Stimulated activated effector memory CD8-positive, alpha-beta T cell treated with anti-CD3 and anti-CD28 coated beads, Interleukin-12 subunit alpha, Interleukin-12 subunit beta, amount 100 ng/mL, for 72 hours (primary cell): ENCODE measurements at places on chromosomes 1 and 21.

- DNase-seq: no peak
Observed at GRCh38 chr1:153577624-153578051, 12.0 kb upstream of the S100A2 start.

DNA sequence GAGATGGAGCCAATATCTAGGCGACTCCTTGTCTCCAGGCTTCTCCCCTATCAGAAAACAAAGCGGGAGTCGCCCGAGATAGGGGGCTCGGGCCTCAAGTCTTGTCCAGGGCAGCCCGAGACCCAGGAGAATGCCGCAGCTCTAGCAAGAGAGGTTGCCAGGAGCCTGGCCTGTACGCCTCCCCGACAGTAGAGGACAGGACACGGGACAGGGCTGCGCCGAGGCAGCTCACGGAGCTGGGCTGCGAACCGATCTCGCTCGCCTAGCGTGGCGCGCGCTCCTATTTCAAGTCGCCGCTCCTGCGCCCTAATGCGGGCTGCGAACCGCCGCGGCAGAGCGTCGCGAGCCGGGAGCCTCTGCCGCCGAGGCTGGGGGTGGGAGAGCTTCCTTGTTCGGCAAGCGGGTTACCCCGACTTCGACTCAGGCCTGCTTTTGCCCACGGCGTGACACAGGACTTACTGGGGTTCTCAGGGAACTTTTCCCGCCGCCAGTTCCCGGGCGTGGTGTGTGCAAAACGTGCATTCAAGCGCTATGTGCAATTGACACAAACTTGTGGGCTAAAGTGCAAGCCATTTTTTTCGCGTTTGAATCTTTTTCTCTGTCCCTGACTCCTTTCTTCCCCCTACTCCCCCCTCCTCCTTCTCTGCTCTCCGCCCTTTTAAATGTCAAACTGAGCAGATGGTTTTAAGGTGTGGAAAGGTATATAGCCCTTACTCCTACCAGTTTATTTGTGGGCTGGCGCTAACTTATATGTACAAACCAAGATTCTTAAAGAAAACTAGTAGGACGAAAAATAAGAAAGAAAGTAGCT, 2.4 kb upstream of the PROX1 start:
- DNase-seq: no peak

GRCh38 chr1:2528016-2528415, 1.6 kb upstream of the PANK4 start:
- DNase-seq: no peak

DNA sequence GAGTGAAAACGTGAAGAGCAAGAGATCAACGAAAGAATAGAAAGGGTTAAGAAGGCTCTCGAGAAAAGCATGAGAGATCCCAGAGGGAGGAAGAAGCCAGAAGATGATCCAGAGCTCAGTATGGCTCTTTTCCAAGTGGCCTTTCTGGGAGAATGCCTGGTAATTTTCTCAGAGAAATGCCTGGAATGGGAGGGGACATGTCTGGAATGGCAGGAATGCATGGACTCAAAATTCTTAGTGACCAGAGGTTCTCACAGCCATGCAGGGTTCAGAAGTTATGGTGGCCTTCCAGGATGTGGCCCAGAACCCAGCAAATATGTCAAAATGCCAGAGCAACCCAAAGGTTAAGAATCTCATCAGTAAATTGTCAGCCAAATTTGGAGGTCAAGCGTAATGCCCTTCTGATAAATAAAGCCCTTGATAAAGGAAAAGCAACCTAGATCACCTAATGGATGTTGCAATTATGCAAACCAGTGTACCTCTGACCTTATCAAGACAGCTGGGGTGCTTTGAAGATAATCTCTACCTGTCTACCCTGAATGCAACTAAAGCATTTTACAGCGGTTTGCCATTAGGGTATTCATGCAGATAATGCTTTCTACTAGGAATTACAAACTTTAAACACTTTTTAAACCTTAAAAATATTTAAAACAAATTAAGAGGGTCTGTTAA, 53.1 kb downstream of the NBPF6 start:
- DNase-seq: no peak

DNA sequence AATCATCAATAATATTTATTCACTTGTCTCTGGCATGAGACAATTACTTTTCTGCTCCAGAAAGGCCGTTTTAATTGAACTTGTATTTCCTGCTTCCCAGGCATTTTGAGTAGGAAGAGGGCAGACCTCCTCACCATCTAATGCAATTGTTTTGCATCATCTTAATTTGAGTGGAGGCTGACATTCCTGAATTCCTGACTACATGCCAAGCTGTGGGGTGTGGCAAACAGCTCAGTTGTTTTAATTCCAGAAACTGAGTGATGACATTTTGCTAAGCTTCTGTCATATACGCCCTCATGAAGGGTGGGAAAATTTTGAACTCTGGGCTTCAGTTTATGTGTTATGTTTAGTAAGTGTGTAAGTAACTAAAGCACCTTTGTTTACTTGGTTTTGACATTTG, 125.4 kb upstream of the USP25 start:
- DNase-seq: no peak

GRCh38 chr1:107141491-107142126, 770 bp downstream of the NTNG1 start:
- no peak for DNase-seq

- DNase-seq: no peak
Observed at GRCh38 chr1:209433649-209434031, 149.9 kb upstream of the CAMK1G start.

DNA sequence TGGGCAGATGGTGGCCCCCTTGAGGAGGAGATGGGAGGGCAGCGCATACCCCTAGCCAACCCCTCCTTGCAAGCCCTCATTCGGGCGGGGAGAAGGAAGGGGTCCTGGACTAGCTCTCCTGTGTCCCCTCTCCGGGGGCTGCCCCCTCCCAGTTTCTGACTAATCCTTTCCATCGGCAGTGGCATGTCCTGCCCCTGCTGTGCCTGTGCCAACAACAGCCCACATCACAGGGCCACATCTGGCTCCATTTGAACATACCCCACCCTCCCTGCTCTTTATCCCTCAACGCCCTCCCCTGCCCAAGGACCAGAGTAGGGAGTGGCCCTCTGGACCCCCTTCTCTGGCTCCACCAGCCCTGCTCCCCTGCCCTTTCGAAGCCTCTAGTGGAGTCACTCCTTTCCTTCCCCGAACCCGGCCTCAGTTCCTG, 11.0 kb upstream of the LMNA start:
- DNase-seq: no peak

DNA sequence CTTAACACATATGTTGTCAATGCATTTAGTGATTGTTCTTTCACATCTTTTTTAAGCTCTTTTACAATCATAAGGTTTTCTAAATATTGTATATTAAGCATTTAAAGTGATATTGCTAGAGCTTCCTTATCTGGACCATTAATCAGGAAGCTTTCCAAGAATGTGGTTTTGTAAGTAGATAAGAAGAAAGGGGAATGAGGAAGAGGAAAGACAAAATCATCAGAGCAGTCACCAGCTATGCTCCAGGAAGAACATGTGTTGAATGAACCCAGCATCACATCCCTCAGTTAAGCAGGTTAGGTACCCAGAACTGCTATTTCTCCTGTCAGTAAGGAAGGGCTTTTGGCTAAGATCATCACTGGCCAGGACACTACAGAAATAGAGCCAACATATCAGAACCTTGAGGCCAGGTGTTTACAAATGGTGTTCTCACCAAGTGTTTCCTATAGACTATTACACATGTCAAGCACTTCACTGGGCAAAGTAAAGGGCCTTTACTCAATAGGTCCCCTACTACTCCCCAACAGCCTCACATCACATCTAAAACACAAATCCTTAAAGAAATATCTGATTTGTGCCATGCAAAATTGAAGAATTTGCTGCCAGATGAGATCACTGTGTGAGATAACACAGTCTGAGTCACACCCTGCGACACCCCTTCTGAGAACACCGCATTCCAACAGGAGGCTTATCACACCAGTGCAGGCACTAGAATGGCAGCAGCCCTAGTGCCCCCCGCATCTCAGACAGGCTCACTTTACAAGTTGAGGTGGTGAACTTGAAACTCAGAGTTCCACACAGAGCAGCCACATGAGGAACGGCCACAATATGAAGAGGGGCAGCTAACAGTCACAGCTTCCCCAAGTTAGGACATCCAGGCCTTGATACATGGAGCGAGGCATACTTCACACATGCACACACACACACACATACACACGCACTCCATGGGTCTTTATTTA, 1.8 kb upstream of the SPRR2A start:
- no peak for DNase-seq

GRCh38 chr1:59268406-59268805, 28.5 kb upstream of the FGGY start:
- DNase-seq: no peak

DNA sequence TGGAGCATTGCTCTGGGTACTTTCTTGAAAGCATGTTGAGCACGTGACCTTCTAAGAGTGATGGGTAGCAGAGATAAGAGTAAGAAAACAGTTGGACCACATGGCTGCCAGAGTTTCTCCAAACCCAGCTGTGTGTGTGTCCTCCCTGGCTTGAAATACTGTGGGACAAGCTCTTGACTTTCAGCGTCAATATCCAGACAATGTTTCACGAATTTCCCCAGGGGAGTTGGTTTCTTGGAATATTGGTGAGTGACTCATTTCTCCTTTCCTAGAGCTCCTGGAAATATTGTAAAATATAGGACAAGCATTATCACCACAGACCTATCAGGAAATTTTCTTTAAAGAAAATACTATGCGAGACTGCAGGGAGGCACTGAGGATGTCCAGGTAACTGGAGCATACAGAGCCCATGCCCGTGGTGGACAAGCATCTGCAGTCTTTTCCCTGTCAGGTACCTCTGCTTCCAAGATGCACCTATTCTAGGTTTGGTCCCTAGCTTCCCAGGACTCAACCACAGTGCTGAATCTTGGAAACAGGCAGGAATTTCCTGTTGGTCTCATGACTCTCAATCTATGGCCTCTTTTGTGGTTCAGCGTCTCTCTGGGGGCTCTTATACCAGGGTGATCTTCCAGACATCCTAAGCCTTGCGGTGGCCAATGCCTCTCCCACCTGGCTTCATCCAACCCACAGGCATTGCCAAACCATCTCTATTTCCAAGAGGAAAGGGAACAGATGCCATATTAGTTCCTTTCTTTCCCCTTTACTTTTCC, 67.4 kb downstream of the KCNJ6 start:
- DNase-seq: no peak

DNA sequence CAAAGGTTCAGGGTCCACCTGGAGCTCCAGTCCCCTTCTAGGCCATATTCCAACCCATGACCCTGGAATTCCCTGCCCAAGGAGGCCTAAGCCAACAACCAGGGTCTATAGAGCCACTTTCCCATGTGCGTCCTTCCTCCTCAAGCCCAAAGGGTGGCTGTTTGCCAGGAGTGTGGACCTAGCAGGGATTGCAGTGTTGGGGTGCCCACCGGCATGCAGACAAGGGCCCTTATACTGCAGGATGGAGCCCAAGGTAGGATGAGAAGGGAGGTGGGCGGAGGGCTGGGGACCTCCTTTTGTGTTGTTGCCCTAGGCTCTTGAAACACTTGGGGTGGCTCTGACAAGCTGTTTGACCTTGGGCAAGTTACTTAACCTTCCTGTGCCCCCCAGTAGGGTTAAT, 19.7 kb upstream of the ADGRB2 start:
- DNase-seq: no peak

- DNase-seq: no peak
Observed at GRCh38 chr1:100266741-100267140, 725 bp downstream of the RTCA start.

DNA sequence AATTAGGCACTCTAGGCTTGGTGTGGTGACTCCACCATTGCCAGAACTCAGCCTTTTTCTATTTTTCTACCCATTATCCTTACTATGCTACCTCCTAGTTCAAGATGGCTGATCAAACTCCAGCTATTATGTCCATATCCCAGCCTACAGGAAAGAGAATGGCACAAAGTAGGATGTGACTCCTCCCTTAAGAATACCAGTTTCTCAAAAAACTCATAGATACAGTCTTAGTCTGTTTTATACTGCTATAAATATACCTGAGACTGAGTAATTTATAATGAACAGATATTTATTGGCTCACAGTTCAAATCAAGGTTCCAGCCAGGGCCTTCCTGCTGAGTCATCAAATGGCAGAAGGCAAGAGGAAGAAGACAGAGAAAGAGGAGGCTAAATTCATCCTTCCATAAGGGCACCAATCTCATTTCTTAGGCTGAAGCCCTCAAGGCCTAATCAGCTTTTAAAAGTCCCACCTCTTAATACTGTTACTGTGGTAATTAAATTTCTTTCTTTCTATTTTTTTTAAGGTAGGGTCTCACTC, 542.8 kb upstream of the BEND5 start:
- DNase-seq: no peak

DNA sequence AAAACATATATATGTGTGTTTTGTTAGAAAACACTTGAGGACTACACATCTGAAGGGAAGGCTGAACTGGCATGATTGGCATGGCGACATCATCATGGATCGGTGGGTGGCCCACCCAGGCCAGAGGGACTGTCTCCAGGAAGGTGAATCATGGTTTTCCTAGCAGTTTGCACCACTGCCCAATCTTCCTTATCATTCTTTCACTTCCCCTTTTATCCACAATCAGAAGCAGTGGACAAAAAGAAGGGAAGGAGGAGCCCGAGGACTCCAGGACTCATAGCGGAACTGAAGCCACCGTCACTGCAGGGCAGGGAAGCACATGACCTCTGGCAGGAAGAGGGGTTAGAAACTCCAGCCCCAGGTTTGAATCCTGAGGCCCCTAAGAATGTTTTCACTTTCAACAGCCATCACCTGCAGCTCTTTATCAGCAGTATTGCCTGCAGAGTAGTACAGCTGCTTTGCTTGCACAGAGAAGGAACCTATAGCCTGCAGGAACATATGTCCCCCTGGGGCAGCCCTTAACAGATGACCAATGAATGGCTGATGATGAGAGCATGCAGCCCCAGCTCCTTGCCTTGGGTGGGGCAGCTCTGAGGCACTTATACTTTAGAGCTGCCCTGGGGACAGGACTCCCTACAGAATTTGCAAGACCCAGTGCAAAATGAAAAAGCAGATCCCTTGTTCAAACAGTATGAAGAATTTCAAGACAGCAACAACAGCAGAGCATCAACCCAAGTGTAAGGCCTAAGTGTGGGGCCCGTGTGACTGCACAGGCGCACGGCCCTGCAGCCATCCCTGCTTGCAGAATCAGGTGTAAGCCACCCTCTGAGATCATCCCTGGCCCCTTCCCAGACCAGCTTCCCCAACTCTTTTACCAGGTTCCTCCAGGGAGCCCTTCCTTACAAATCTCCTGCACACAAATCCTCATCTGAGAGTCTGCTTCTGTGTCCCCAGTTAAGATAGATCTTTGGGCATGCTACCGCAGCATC, 241.8 kb upstream of the IRF2BP2 start:
- DNase-seq: no peak

GRCh38 chr1:45769261-45769932, 18.9 kb upstream of the IPP start:
- no peak for DNase-seq

DNA sequence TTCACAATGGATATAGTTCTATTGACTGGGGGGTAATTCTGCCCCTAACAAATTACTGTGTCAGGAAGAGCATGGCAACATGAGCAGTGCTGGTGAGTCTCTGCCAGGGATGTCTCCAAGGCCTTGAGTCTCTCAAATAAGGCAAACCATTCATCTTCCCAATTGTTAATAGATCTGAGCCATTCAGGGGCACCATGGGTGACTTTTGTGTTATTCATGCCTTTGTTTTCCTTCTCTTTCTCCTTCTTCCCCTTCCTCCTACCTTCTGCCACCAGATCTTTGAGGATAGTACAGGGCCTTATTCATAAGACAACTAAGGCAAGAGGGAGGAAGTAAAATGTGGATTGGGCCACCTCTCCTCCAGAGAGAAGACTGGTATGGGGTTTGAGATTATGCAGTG, at the start of gene RGSL1:
RGSL1 (plus strand) TSS at position 60 of the 400 bp plus-strand sequence; CDS start at position 80, 20 bp downstream.
- no peak for DNase-seq

GRCh38 chr21:29298348-29299045, at the start of gene BACH1:
TSS of gene BACH1 (plus strand) at chr21:29298922. CDS start at chr21:29321281, 22,359 bp downstream.
- DNase-seq: peak; percentile 88

- DNase-seq: no peak
Observed at GRCh38 chr1:7278827-7279765, 492.0 kb upstream of the VAMP3 start.
